ENCODE measurements at places on chromosomes 11 and 22.

- no peak for DNase-seq
Observed at GRCh38 chr22:32199341-32199740, 5.5 kb downstream of the RFPL2 start.

DNA sequence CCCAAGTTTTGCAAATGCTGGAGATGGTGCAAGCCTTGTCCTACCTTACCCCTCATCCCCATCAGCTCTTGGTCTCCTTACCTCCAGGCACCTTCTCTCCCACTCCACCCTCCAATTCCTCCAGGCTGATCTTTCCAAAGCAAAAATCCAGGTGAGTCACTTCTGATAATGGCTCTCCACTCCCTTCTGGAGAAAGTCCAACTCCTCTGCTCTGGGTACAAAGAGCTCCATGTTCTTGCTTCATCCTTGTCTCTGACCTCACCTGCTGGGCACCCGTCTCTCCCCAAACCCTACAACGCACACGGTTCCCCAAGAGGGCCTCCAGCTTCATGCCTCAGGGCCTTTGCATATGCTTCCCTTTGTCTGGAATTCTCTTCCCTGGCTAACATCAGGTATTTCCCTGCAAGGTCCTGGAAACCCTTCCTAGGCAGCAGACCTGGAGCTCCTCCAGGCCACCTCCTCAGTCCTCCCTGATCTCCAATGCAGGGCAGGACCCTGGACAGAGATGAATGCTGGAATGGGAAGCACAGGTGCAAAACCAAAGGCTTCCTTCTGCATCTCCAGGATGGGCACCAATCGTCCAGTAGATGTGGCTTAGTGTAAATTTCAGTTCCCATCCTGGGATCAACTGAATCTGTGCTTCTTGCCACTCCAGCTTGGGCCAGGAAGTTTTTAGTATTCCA is 22.7 kb downstream of the IFT27 start:
- no peak for DNase-seq

DNA sequence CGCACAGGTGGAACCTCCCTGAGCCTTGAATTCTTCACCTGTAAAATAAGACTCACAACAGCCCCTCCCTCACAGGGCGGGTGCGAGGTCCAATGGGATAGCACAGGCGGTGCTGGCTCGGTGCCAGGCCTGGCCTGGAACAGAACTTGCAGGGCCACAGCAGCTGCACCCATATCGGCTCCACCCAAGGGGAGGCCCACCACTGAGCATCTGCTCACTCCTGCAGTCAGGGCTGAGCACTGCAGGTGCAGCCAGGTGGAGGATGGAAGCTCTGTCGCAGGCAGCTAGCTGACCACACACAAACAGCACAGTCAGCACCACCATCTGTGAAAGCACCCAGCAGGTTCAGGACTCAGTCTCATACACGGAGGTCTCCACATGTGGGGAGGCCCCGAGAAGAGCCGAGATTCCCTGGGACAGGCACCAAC is 19.6 kb downstream of the VPS37C start:
- DNase-seq: no peak

- no peak for DNase-seq
Observed at GRCh38 chr11:1567721-1568100, 4.4 kb downstream of the DUSP8 start.

- DNase-seq: no peak
Observed at GRCh38 chr22:32665676-32666075, 135.8 kb upstream of the TIMP3 start.

DNA sequence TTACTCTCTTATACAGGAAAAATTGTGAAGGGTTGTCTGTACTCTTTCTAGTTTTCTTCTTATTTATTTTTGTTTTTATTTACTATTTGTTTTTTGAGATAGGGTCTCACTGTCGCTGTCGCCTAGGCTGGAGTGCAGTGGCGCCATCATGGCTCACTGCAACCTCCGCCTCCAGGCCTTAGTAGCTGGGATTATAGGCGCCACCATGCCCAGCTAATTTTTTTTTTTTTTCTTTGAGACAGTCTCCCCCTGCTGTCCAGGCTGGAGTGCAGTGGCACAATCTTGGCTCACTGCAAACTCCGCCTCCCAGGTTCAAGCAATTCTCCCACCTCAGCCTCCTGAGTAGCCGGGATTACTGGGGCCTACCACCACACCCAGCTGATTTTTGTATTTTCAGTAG is 18.4 kb downstream of the CUL5 start:
- DNase-seq: peak; percentile 28

DNA sequence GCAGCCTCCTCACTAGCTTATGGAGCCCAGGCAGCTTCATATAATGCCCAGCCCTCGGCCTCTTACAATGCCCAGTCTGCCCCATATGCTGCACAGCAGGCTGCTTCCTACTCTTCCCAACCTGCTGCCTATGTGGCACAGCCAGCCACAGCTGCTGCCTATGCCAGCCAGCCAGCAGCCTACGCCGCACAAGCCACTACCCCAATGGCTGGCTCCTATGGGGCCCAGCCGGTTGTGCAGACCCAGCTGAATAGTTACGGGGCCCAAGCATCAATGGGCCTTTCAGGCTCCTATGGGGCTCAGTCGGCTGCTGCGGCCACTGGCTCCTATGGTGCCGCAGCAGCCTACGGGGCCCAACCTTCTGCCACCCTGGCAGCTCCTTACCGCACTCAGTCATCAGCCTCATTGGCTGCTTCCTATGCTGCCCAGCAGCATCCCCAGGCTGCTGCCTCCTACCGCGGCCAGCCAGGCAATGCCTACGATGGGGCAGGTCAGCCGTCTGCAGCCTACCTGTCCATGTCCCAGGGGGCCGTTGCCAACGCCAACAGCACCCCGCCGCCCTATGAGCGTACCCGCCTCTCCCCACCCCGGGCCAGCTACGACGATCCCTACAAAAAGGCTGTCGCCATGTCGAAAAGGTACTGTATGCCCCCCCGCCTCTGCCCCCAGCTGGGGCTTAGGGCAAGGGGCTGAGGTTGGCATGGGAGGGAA is 8.8 kb downstream of the RBM14 start:
- DNase-seq: no peak

DNA sequence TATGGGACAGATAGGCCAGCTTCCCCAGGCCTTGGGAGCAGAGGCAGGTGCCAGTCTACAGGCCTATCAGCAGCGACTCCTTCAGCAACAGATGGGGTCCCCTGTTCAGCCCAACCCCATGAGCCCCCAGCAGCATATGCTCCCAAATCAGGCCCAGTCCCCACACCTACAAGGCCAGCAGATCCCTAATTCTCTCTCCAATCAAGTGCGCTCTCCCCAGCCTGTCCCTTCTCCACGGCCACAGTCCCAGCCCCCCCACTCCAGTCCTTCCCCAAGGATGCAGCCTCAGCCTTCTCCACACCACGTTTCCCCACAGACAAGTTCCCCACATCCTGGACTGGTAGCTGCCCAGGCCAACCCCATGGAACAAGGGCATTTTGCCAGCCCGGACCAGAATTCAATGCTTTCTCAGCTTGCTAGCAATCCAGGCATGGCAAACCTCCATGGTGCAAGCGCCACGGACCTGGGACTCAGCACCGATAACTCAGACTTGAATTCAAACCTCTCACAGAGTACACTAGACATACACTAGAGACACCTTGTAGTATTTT is 26.6 kb upstream of the L3MBTL2 start:
- no peak for DNase-seq

DNA sequence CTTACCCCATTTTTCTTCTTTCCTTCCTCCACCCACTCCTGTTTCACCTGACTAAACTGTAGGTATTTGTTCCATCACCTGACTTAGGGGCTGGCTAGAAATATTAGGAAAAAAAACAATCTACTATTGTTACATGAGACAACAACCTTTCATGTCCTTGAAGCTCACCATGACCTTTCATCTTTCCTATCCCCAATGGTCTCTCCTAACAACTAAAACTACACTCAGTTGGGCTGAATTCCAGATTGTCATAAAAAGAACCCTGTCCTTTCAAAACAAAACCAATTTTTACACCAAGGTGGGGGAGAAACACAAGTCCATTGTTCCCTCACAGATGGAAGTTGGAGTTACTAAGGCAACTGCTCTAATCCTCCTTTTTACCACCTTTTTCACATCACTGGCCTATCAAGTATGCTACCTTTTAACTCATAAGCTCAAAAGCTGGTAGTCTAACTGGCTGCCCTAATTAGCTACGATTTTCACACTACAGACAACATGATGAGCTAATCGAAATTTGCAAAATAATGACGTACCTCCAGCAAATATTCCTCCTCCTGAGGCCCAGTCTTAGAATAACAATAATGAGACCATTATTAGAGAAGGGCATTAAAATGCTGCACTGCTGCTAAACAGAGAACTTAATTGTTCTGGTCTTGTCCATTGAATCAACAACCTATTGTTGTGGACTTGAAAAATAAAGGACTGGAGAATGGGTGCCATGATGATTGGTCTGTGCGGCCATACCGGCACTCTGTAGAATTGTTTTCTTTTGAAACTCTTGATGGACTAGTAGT is 46.5 kb upstream of the SOX6 start:
- no peak for DNase-seq

DNA sequence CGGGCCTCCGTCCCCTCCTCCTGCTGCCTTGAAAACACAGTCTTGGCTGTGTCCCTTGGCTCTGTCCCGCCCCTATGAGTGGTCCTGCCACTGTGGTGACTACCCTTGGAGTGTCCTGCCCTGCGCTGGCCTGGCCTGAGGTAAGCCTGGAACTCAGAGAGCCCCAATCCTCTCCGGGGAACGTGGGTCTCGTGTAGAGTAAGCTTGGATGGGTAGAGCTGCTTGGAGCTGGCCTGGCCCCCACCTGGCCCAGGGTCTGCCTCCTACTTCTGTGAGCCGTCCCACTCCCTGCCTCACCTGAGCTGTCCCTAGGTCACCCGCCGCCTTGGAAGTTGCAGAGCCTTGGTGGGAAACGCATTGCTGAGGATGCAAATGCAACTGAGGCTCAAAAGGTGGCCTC is 347.1 kb downstream of the CTTN start:
- DNase-seq: no peak

GRCh38 chr11:42257534-42257933 is 798.1 kb upstream of the LRRC4C start:
- DNase-seq: no peak

GRCh38 chr22:24706054-24706453 is 68.5 kb downstream of the PIWIL3 start:
- DNase-seq: no peak

DNA sequence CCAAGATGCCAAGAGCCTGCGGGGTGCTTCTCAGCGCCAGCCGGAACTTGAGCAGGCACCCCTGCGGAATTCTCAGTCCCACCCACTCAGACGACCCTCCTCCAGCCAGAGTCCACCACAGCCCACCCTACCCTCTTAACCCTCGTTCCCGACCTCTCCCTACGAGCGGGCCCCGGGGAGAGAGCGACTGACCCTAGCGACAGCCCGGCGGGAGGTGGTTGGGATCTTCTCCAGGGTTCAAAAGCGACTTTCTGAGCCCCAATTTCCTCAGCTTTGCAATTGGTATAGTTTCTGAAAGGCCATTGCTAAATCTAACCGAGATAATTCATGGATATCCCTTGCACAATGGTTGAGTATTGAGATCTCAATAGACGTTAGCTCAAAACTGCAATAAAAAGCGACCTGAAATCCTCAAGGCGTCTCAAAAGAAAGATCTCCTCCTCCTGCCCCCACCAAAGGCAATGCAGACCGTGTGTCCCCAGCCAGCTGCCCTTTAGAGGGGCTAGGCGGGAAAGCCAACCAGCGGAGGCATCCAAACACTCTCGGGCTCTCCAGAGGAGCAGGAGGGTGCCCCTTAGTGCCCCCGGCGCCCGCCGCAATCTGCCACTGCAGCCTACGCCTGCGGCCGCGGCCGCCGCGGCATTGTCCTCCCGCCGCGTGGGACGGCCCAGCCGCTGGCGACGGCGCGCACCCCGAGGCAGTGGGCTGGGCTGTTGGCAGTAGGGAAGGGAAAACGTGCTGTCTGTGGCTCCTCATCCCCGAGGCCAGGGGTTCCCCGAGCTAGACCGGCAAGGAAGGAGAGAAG is 1.5 kb upstream of the SLC6A5 start:
- DNase-seq: no peak

- no peak for DNase-seq
Observed at GRCh38 chr11:57214098-57214417, 23.0 kb downstream of the APLNR start.

All from common myeloid progenitor, CD34-positive (primary cell).